ENCODE measurements at places on chromosomes 11 and 22. TPM values are rescaled to one million over a fixed set of nuclear protein-coding genes. Genes with fewer than 3 reads are reported as not detected.

The CCDC81 gene
- 0.83 TPM for total RNA-seq

The TREH gene
- total RNA-seq, result not detected

DNA sequence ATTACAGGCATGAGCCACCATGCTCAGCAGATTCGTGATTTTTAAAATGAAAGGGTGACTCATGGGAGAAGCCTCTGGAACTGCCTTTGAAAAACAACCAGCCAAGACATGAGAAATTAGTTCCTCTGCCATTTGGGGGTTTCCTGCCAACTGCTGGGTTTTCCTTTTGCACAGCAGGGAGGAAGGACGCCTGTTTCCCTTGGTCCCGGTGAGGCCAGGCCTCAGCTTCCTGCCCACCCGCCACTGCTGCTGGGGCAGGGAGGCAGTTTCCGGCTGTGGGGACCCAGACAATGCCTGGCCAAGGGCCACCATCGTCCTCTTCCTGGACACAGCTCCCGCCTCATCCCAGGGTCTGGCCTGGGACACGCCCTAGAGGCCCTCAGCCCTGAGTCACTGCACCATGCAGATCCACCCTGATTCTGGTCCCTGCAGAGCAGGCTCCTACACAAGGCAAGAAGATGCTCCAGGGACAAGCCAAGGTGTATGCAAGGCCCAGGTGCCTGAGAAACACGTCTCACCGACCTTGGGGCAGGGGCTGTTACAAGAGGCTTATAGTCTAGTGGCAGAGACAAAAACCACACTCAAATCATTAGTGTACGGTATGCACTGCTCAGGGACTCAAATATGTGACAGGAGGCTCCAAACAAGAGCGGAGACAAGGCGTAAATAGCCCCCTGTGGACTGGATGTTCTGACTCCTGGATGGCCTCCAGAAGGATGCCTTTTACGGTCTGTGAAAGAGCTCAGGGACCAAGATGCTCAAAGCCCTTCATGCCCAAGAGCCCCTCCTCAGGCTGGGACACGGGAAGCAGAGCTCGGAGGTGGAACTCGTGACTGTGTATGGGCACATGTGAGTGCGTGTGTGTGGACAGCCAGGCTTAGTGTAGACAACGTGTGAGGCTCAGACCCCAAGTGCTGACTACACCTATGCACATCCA, 10.0 kb downstream of the PPM1F start:
- H3K36me3 ChIP-seq, result peaks cover 7% of the 10 kb centered on the region
- H3K27me3 ChIP-seq, result no peaks in the 10 kb centered on the region
- DNase-seq, result peak; percentile 42
- peaks cover 36% of the 10 kb centered on the region for H3K4me1 ChIP-seq

DNA sequence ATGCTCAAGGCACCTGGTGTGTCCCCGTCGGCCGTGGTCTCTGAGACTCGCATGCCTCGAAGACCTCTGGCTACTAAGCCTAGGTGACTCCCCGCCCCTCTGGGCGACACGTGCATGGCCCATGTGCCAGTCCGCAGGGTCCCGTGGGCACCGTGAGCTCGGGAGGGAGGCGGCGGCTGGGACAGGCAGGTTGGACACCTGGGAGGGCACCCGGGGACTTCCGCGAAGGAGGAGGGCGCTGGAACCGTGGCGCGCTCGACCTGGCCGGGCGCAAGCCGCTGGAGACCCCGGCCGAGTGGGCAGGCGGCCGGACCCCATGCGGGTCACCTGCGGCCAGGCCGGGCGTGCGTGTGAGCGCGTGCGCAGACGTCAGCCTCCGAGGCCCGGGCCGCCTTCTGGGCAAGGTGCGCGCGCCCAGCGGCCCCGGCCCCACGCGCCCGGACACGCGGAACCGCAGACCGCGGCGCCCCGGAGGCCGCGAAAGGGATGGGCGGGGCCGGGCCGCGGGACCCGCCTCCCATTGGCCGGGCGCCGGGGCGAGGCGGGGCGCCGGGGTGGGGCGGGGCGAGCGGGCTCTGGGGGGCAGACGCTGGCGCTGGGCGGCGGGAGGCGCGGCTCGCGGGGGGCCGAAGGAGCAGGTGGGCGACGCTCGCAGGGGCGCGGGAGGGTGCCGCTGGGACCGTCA, 579 bp upstream of the RASD2 start:
- H3K36me3 ChIP-seq, result no peaks in the 10 kb centered on the region
- H3K4me1 ChIP-seq, result peaks cover 9% of the 10 kb centered on the region
- peaks cover 26% of the 10 kb centered on the region for H3K27me3 ChIP-seq
- DNase-seq, result peak; percentile 65
- H3K27ac ChIP-seq, result no peak overlapping the region
- peak overlapping the region; percentile 70 for H3K4me3 ChIP-seq

DNA sequence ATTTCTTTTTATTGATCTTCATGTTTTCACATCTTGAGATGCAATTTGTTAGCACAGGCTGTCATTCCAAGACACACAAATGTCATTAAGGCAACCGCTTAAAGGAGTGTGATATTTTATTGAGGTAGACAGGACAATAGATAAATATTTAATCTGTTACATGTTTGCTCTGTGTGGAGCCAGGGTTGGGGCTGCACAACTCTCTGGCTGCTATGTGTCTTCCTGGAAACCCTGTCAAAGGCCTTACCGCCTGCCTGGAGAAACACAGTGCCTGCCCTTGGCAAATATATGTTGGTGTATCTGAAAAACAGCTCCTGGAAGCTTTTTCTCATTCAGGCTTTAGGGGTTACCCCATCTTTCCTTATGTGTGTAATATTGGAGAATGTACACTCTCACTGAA, 139.7 kb upstream of the TEAD1 start:
- H3K27me3 ChIP-seq, result peaks cover 7% of the 10 kb centered on the region
- H3K4me1 ChIP-seq, result no peaks in the 10 kb centered on the region
- H3K4me3 ChIP-seq, result no peak overlapping the region
- DNase-seq, result no peak

GRCh38 chr11:105164208-105164607, 24.6 kb upstream of the CARD18 start:
- no peak for DNase-seq
- no peaks in the 10 kb centered on the region for H3K36me3 ChIP-seq
- H3K27me3 ChIP-seq, result no peaks in the 10 kb centered on the region

- no peak for DNase-seq
- H3K27ac ChIP-seq, result no peak overlapping the region
- peaks cover 3% of the 10 kb centered on the region for H3K27me3 ChIP-seq
- H3K36me3 ChIP-seq, result no peaks in the 10 kb centered on the region
- peaks cover 8% of the 10 kb centered on the region for H3K4me1 ChIP-seq
Measured at GRCh38 chr22:24809331-24809730, 3.3 kb downstream of the SGSM1 start.

DNA sequence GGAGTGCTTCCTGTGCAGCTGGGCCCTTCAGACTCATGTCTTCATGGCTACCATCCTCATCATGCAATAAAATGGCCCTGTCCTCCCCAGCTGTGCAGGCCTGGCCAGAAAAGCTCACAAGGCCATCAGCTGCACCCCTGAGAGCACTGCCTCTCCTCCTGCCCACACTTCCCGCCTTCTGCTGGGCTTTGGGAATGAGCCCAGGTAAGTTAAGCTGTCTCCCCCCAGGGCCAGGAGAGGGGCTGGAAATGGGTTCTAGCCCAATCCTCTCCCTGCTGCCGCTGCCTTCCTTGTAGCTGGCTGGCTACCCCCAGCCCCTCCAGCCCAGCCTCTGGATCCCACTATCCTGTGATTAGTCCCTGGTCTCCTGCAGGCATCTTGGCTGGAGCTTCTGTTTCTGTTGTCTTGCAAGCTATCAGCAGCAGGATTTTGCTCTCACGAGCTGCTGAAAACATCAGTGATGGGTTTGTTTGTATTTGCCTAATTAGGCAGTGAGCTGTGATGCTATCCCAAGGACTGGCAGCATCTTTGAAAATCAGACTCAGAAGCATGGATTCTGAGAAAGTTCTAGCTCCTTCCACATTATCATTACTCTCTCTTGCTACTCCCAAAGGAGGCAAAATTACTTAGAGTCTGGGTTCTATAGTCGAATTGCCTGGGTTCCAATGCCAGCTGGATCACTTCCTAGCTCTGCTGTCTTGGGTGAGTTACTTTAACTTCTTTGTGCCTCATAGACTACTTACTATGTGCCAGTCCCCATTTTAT, 168.1 kb downstream of the ST3GAL4 start:
- no peak overlapping the region for H3K4me3 ChIP-seq
- peaks cover 4% of the 10 kb centered on the region for H3K27me3 ChIP-seq
- H3K4me1 ChIP-seq, result no peaks in the 10 kb centered on the region
- DNase-seq, result no peak
- H3K27ac ChIP-seq, result no peak overlapping the region

DNA sequence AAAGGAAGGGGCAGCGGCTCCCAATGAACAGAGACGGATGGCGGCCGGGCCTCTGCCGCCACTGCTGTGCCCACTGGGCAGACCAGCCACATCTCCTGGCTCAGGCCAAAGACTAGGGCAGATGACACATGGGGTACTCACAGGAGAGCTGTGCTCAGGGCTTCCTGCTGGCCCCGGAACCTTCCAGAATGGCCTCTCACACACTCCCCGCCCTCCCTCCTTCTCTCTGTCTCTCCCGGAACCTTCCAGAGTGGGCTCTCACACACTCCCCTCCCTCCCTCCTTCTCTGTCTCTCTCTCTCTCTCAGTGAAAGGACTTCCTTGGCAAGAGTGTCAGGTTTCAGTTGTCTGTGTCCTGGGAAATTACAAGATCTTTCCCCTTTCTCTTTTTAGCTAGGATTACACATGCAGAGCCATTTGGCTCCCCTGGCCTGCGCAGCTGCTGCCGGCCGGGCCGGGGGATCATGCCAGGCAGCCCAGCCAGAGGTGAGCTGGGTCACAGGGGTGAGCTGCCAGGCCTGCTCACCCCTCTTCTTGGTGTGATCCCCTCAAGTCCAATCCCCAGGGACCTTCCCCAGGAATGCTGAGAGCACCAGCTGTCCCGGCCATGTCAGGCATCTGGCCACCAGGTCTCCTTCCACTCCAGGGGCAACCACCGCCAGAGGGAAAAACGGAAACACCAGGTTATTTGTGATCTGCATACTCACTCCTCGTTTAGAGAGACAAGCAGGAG, 45.3 kb upstream of the ADA2 start:
- H3K4me1 ChIP-seq, result peaks cover 13% of the 10 kb centered on the region
- H3K27ac ChIP-seq, result no peak overlapping the region
- no peaks in the 10 kb centered on the region for H3K27me3 ChIP-seq
- DNase-seq, result no peak
- no peak overlapping the region for H3K4me3 ChIP-seq
- H3K36me3 ChIP-seq, result no peaks in the 10 kb centered on the region

- no peak overlapping the region for H3K27ac ChIP-seq
- H3K27me3 ChIP-seq, result no peaks in the 10 kb centered on the region
- H3K36me3 ChIP-seq, result no peaks in the 10 kb centered on the region
- H3K4me1 ChIP-seq, result no peaks in the 10 kb centered on the region
- H3K4me3 ChIP-seq, result no peak overlapping the region
- DNase-seq, result no peak
Measured at GRCh38 chr11:40328890-40329614, 1130.4 kb downstream of the LRRC4C start.

The ROBO3 gene
- 17.6 TPM for total RNA-seq

The C11orf24 gene
- 40.7 TPM for total RNA-seq

Measured in activated CD8-positive, alpha-beta T cell treated with anti-CD3 and anti-CD28 coated beads for 36 hours (primary cell).